ENCODE measurements at places on chromosomes 2 and 18. TPM values are rescaled to one million over a fixed set of nuclear protein-coding genes. Genes with fewer than 3 reads are reported as not detected.

The TGFA gene
- polyA plus RNA-seq: 0.52 TPM

The FASTKD2 gene
- not detected for polyA plus RNA-seq

The MSTN gene
- polyA plus RNA-seq: 43.3 TPM

The RAB6D gene
- 0.55 TPM for polyA plus RNA-seq

The SMC6 gene
- 60.1 TPM for polyA plus RNA-seq

GRCh38 chr2:206217166-206217565 is 57.3 kb upstream of the ZDBF2 start:
- DNase-seq: no peak

GRCh38 chr2:232896720-232897597 is 26.9 kb downstream of the SNORC start:
- no peak for DNase-seq

DNA sequence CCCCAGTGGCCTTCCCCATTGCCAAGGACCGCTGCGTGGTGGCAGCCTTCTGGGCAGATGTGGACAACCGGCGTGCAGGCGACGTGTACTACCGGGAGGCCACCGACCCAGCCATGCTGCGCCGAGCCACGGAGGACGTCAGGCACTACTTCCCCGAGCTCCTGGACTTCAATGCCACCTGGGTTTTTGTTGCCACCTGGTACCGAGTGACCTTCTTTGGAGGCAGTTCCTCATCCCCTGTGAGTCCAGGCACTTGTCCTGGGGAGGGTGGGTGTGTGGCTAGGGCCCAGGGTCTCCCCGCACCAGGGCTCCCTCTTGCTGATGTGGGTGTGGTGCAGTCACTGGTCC is 31.9 kb downstream of the SNED1 start:
- no peak for DNase-seq

DNA sequence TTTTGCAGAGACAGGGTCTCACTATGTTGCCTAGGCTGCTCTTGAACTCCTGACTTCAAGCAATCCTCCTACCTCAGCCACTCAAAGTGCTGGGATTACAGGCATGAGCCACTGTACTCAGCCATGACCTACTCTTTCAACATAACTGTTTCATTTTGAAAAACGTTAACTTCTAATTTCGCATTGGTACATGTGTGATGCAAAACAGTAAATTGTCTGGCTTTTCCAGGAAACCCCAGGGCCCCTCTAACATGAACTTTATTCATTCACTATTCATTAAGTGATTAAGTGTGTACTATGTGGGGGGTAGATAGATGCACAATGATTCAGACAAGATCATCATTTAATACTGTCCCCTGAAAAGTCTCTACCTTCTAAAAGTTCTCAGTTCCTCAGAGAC is 364.9 kb downstream of the SS18 start:
- DNase-seq: no peak

- no peak for DNase-seq
Observed at GRCh38 chr18:40110455-40110854, 1844.6 kb upstream of the PIK3C3 start.

- no peak for DNase-seq
Observed at GRCh38 chr2:113178891-113179290, 5.1 kb downstream of the PSD4 start.
